Activated naive CD4-positive, alpha-beta T cell treated with anti-CD3 and anti-CD28 coated beads for 36 hours (primary cell): ENCODE measurements at places on chromosomes 12 and 14. TPM values are rescaled to one million over a fixed set of nuclear protein-coding genes. Genes with fewer than 3 reads are reported as not detected.

- no peak for DNase-seq
- H3K36me3 ChIP-seq, result no peaks in the 10 kb centered on the region
- H3K27ac ChIP-seq, result no peak overlapping the region
- no peaks in the 10 kb centered on the region for H3K4me1 ChIP-seq
These were observed 187.7 kb downstream of the NTF3 start for GRCh38 chr12:5619628-5620027.

DNA sequence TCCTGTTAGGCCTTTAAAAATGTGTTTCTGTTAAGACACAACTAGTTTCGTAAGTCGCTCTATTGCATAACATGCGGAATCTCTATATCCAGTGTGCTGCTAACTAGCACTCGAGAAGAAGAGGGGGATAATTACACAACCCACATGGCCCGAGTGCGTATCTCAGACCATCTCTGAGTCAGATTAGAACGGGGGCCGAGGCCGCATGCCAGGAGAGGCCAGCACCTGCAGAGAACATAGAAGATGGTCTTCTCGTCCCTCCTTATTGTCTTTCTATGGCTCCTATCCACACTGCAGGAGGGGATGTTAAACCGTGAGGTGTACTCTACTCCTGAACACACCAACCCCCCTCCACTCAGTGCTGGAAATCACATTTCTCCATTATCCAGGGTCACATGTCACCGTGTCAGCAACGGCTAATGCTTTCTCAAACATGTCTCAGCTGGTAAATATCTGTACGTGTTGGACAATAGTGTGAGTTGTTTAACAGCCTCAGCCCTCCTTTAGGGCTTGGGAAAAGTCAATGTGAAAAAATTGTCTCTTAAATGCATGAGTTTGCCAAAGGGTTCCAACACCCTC, 56.3 kb downstream of the CCDC88C start:
- H3K36me3 ChIP-seq, result peaks cover 14% of the 10 kb centered on the region
- peaks cover 78% of the 10 kb centered on the region for H3K4me1 ChIP-seq
- H3K4me3 ChIP-seq, result no peak overlapping the region
- no peaks in the 10 kb centered on the region for H3K27me3 ChIP-seq

DNA sequence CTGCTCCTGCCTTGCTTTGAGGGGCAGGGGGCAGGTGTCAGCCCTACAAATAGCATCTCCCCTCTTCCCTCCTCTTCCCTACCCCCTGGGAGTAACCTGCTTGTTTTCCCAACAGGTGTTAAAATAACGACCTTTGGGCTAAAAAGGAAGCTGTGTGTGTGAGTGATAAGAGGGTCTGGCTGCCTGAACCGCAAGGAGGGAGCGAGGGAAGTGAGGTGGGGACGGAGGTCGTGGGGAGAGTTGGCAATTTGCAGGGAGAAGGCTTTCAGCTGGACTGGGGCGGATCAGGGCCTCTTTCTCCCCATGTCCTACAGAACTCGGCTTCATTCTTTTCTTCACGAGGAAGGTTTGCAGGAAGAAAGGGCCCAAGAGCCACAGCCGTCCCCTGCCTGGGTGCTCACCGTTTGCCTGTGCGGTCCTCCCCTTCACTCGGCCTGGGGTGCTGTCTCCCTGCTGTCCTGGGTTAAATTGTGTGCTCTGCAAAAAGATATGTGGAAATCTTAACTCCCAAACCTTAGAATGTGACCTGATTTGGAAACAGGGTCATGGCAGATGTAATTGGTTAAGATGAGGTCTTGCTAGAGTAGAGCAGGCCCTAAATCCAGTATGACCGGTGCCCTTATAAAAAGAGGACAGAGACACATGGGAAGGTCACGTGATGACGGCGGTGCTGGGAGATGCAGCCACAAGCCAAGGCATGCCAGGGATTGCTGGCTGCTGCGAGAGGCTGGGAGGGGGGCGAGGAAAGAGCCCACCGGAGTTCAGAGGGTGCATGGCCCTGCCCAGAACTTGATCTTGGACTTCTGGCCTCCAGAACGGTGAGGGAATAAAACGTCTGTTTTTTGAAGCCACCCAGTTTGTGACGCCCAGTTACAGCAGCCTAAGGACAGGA, 38.7 kb upstream of the NCOR2 start:
- H3K27me3 ChIP-seq, result peaks cover 2% of the 10 kb centered on the region
- no peak for DNase-seq
- H3K27ac ChIP-seq, result no peak overlapping the region

DNA sequence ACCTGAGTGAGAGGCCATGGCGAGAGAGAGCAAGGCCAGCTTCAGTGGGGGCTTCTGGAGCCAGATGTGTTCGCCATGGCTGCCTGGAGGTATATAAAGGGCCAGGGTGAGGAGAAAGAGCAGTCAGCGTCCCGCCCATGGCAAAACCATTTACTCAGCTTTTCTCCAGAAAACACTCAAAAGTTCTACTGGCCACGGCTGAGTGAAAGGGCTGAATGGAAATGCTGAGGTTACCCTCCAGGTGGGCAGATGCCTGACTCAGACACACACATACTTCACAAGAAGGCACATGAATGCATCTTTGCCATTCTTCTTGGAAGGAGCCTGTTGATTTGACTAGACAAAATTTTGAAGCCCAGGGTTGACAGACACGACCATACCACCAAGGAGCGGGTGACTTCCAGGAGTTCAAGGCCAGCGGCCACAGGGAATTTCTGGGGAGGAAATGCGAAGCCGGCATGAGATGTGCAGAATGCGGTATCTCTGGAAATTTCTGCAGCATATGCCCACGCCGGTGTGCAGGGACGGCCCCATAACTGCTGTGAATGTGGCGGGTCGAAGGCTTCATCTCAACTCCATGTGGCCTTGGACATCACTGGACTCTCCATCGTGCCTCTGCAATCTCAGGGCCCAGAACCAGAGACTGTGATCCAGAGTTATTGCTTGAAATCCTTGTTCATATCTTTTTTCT, at the start of gene IL31:
TSS of gene IL31 (minus strand) at position 67 of the 691 bp plus-strand sequence. CDS start at position 18, 49 bp downstream.
- no peak within 1 kb of the TSS for H3K27ac ChIP-seq
- no peaks in the 10 kb centered on the region for H3K27me3 ChIP-seq
- H3K36me3 ChIP-seq, result no peaks in the 10 kb centered on the region
- no peak for DNase-seq
- H3K4me3 ChIP-seq, result no peak within 1 kb of the TSS

Gene LHX5
- not detected for total RNA-seq
